ENCODE measurements at places on chromosomes 3 and 15. TPM values are rescaled to one million over a fixed set of nuclear protein-coding genes. Genes with fewer than 3 reads are reported as not detected.

The MAP6D1 gene
- total RNA-seq: 2.1 TPM

The TGM5 gene
- total RNA-seq: 0.91 TPM

The SKOR1 gene
- 0.60 TPM for total RNA-seq

The PLCD1 gene
- 93.5 TPM for total RNA-seq

The RAB6B gene
- 8.2 TPM for total RNA-seq

The UROC1 gene
- total RNA-seq: not detected

The CCR9 gene
- total RNA-seq: not detected

The DTWD1 gene
- total RNA-seq: 42.9 TPM

The NR2E3 gene
- 0.23 TPM for total RNA-seq

The CFAP100 gene
- not detected for total RNA-seq

The TMEM45A gene
- 9.2 TPM for total RNA-seq

The WWTR1 gene
- total RNA-seq: 67.1 TPM

The RAB8B gene
- total RNA-seq: 54.1 TPM

The C3orf70 gene
- total RNA-seq: 19.0 TPM

The ITIH4 gene
- 37.1 TPM for total RNA-seq

The LEKR1 gene
- 3.5 TPM for total RNA-seq

The KIF23 gene
- 3.0 TPM for total RNA-seq

The AMT gene
- 29.1 TPM for total RNA-seq

Data from ureter (tissue), 1 donor.